Placental pericyte (primary cell): ENCODE measurements at places on chromosomes 1 and 21. TPM values are rescaled to one million over a fixed set of nuclear protein-coding genes. Genes with fewer than 3 reads are reported as not detected.

The MSH4 gene
- under 0.01 TPM in 1 of 2 replicates, not detected in the other for total RNA-seq

The OR2T2 gene
- not detected in 2 replicates for total RNA-seq

The PLEKHN1 gene
- total RNA-seq = 0.66 and 4.9 TPM in 2 replicates

The MYOC gene
- total RNA-seq = not detected in 2 replicates

The ARMH1 gene
- total RNA-seq = 0.66 TPM in 1 of 2 replicates, not detected in the other

The TRAPPC10 gene
- total RNA-seq = 28.0 and 47.1 TPM in 2 replicates

The ID3 gene
- 156 and 168 TPM in 2 replicates for total RNA-seq

The GSTM5 gene
- total RNA-seq = 0.22 and 0.43 TPM in 2 replicates

The LRRC3 gene
- 0.29 and 0.66 TPM in 2 replicates for total RNA-seq

The PRR9 gene
- 0.22 and 0.29 TPM in 2 replicates for total RNA-seq

The OR2L3 gene
- not detected in 2 replicates for total RNA-seq

The PFKL gene
- total RNA-seq = 123 and 133 TPM in 2 replicates

The SYT6 gene
- total RNA-seq = 0.22 TPM in 1 of 2 replicates, not detected in the other

The AGT gene
- 0.14 and 1.3 TPM in 2 replicates for total RNA-seq

The LYPD8 gene
- total RNA-seq = 0.14 TPM in 1 of 2 replicates, not detected in the other

The SH2D2A gene
- 0.14 TPM in 1 of 2 replicates, not detected in the other for total RNA-seq

The KCNN3 gene
- under 0.01 TPM in 1 of 2 replicates, not detected in the other for total RNA-seq

The NUF2 gene
- 0.22 and 27.2 TPM in 2 replicates for total RNA-seq

The SLAMF8 gene
- 0.72 TPM in 1 of 2 replicates, not detected in the other for total RNA-seq

The KRTAP23-1 gene
- total RNA-seq = not detected in 2 replicates

The EDARADD gene
- under 0.01 and 0.43 TPM in 2 replicates for total RNA-seq

The TFF1 gene
- not detected in 2 replicates for total RNA-seq

The S100A7A gene
- not detected in 2 replicates for total RNA-seq

The SEC16B gene
- total RNA-seq = 0.22 and 2.0 TPM in 2 replicates

The IL23R gene
- not detected in 2 replicates for total RNA-seq

The TTC39A gene
- total RNA-seq = 0.29 and 0.66 TPM in 2 replicates

The AHCTF1 gene
- total RNA-seq = 35.5 and 51.4 TPM in 2 replicates

The LRRN2 gene
- total RNA-seq = not detected in 2 replicates

The CADM3 gene
- not detected in 2 replicates for total RNA-seq

The KIF17 gene
- 1.6 and 2.6 TPM in 2 replicates for total RNA-seq

The MYBPH gene
- 0.88 and 1.4 TPM in 2 replicates for total RNA-seq

The CDK18 gene
- 0.14 and 0.22 TPM in 2 replicates for total RNA-seq

The S100PBP gene
- total RNA-seq = 30.2 and 34.4 TPM in 2 replicates

The GBP6 gene
- not detected in 2 replicates for total RNA-seq

The PSEN2 gene
- total RNA-seq = 21.9 and 24.1 TPM in 2 replicates

The S100A7 gene
- total RNA-seq = not detected in 2 replicates

The MUTYH gene
- total RNA-seq = 14.4 and 17.3 TPM in 2 replicates

The MPL gene
- 0.86 TPM in 1 of 2 replicates, not detected in the other for total RNA-seq

The KRTAP7-1 gene
- not detected in 2 replicates for total RNA-seq

The TMPRSS15 gene
- total RNA-seq = not detected in 2 replicates

The IFFO2 gene
- 21.2 and 48.8 TPM in 2 replicates for total RNA-seq

The TEDDM1 gene
- total RNA-seq = not detected in 2 replicates

The USH2A gene
- total RNA-seq = under 0.01 TPM in 1 of 2 replicates, not detected in the other

The BSND gene
- not detected in 2 replicates for total RNA-seq

The ALX3 gene
- total RNA-seq = not detected in 2 replicates

The GPR52 gene
- 1.3 and 3.1 TPM in 2 replicates for total RNA-seq

The EXTL1 gene
- under 0.01 and 0.43 TPM in 2 replicates for total RNA-seq

The GJA9 gene
- total RNA-seq = not detected in 2 replicates

The SARS1 gene
- total RNA-seq = 232 and 490 TPM in 2 replicates
